Activated CD4-positive, alpha-beta T cell treated with anti-CD3 and anti-CD28 coated beads for 4 hours (primary cell): ENCODE measurements at places on chromosomes 7 and 10.
A peak's percentile ranks its signal among the peaks of the same experiment; 100 is the strongest.

- DNase-seq, result no peak
Measured at GRCh38 chr10:4978870-4979269, 15.7 kb downstream of the AKR1C1 start.

- no peak for DNase-seq
Measured at GRCh38 chr10:114893251-114893650, 44.7 kb upstream of the TRUB1 start.

GRCh38 chr10:19077276-19077675, 28.7 kb downstream of the MALRD1 start:
- no peak for DNase-seq

DNA sequence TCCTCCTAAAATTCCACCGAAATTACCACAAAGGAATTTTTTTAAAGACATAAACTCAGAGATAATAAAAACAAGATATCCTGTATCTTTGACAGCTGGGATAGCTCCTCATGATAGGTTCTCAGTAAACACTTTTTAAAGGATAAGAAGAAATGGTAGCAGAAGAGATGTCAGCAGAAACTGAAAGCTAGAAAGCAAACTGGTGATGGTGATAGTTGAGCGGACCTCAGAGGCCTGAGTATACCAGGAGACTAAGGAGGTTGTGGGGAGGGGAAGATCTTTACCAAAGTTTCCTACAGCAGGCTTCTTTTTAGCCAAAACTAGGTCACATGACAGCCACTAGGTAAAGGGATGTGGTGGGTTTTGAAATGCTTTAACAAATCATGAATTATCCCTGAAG, 22.5 kb downstream of the PCGF5 start:
- DNase-seq, result no peak

- DNase-seq, result peak; percentile 43
Measured at GRCh38 chr10:124701881-124702656, 42.1 kb downstream of the FAM53B start.

DNA sequence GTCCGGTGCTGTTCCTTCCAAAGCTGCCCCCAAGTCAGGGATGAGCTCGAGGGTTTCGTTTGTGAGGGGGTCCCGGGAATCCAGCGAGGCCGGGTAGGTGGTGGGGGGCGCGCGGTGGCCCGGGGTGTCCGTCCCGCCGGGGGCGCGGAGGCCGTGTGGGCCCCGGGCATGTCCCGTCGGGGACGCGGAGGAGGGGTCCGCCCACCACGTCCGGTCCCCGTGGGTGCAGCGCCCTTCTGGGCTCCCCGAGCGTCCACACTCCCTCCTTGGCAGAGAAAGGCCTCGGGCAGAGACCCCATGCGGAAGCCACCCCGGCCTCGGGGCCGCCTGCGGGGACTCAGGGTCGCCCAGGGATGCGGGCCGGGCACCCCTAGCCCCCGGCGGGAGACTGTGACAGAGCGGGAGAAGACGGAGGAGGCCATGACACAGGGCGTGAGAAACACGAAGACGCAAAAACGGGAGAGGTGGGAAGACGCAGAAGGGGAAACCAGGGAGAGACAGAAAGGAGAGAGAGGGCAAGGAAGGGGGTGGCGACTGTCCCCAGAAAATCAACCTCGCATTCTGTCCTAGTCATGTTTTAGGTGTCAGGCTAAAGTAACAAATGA, 640 bp upstream of the ZNF425 start:
- DNase-seq, result peak; percentile 58

DNA sequence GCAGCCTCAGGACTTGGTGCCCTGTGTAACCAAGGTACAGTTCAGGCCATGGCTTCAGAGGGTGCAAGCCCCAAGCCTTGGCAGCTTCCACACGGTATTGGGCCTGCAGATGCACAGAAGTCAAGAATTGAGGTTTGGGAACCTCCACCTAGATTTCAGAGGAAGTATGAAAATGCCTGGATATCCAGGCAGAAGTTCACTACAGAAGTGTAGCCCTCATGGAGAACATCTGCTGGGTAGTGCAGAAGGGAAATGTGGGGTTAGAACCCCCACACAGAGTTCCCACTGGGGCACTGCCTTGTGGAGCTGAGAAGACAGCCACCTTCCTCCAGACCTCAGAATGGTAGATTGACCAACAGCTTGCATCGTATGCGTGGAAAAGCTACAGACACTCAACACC, 3.4 kb upstream of the SEM1 start:
- no peak for DNase-seq

DNA sequence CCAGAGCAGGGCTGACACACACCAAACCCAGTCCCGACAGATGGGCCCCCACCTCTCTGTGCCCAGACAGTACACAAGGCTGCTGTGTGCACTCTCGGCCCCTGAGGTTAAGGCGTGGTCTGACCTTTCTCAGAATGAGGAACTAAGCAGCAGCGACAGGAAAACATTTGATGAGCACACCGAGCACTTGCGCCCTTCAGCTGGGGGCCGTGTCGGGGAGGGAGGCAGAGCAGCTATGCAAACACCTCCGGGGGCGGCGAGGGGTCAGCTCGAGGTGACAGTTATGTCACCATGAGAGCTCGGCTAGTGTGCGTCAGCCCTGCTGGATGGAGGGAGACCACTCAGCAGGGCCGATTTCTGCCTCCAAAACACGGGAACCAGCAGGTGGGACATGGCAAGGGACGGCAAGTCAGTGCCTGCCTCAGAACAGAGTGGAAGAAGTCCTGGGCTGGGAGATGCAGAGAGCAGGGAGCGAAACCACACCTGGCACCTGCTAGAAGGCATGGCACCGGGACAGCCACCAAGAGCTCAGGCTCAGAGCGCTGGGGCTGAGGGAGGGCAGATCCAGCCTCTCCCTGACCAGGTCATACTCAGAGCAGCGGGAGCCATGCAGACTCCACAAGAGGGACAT, 57.4 kb downstream of the CHST15 start:
- DNase-seq, result no peak

DNA sequence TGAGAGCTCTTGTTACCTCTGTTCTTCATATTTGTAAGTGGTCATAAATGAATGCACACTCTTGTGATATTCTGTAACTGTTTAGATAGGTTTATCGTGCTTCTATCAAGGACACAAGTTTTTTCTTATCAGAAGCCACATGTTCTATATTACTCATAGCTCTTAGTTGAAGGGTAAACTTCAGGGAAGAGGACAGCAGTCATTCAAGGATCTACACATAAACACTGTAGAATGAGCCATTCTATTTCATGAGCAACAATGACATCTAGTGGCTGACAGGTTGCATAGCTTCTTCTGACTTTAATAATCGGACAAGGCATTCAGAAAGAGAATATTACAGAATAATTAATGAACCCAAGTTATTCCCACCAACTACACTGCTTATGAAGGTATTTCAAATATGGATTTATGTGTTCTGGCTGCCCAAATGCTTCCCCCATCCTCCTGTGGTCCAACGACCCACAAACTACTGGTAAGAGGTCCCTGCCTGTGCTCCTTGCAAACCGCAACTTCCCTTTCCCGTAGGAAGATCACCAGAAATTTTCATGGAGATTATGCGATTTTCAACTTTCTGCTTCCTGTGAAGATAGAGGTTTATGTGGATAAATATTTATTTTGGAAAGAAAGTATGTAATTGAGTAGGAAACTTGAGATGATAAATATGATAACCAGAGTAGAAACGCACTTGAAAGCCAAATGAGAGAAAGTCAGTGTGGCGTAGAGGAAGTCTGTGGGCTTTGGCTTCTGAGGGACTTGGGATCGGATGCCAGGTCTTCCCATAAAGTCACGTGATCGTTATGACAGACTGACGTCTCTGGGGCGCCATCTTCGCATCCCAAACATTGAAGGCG, 16.8 kb upstream of the ABCB5 start:
- DNase-seq, result no peak

GRCh38 chr10:82721831-82722230, 846.8 kb downstream of the NRG3 start:
- DNase-seq, result no peak

- no peak for DNase-seq
Measured at GRCh38 chr10:47235484-47235883, 64.5 kb upstream of the GDF10 start.

DNA sequence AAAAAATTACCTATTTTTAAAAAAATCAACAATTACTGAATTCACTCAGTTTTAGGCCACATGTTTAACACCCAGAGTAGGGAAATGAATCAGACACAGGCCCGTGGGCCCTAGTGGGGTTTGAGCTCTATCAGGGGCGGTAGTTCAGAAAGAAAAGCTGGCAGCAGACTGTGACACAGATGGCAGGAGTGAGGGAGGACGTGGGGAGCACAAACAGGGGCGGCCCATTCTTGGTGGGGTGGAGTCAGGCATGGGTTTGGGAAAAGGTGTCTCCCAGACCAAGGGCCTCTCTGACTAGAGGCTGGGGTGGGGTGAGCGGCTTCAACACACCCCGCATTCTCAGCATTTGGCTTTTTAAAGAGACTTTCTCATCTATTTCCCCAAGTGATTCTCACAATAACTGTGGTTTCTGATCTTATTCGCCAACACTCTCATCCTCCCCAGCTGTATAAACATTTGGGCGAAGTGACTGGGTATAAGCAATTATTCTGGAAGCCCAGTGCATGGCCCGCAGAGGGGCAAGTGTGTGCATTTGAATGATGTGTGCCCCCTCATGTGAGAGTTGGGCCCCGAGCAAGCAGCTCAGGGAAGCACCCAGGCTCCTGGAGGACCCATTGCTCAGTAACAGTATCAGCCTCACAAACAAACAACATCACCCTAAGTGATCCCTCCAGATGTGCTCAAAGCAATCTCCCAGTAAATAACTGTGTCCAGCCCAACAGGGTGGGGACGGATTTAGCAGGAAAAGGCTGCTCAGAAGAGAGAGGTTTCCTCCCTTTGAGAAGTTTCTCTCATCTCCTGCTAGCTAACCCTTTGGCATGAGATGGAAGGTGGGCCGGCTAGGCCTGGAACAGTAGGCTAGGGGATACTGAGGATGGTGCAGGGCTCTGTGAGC, 437.6 kb upstream of the ZMIZ1 start:
- no peak for DNase-seq

DNA sequence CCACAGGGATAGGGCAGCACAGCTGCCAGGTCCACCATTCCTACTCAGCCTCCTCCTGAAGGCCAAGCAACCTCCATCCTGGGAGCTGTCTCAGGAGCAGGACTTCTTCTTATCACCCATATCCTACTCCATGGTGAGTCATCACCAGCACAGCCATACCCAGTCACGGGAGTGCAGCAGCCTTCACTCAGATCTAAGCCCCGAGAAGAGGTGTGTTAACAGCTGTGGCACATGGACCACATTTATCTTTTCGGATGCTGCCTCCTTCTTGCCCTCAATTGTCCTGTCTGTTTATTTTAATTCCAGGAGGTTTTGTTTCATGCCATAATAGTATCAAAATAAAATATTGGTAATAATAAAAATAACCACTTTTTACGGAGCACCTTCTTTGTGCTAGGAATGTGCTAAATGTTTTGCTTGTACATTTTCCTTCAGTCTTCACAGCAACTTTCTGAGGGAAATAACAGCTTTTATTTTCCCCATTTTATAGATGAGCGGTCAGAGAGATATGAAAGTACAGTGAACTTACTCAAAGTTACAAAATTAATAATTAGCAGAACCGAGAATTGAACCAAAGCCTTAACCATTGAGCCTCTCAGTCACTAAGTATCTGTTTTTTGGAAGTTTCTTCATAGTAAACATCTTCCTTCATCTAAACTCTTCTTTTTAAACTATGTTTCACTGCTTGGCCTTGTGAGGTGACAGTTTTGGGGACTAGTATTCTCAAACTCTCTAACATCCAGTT, 2.5 kb upstream of the KEL start:
- no peak for DNase-seq

DNA sequence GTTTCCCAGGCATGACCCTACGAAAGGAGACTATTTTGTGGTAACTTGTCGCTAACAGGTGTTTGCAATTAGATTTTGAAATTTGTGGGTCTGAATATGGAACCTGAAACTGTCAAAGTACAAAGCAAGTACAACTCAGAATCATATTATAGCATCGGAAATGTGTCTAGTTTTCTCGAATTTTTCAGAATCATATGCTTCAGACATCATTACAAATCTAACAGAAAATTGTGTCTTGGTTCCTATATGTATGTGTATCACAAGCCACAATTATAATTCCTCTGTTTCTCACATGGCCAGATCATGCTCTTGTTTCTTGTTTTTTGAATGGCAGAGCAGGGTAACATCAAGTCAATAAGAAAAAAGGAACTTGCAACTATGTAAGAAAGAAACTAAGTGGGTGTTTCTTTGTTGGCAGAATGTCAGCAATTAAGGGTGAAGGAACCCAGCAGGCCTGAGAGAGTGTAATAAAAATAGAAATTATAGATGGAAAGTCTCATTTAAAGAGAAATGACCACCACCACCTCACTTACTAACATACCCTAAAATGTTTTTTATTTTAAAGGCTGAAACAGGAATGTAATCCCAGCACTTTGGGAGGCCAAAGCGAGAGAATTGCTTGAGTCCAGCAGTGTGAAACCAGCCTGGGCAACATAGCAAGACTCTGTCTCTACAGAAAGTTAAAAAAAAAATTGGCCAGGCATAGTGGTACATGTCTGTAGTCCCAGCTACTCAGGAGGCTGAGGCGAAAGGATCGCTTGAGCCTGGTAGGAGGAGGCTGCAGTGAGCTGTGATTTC, 51.3 kb downstream of the PRTFDC1 start:
- DNase-seq, result no peak

GRCh38 chr10:99540306-99540656, 7.5 kb downstream of the NKX2-3 start:
- DNase-seq, result no peak

DNA sequence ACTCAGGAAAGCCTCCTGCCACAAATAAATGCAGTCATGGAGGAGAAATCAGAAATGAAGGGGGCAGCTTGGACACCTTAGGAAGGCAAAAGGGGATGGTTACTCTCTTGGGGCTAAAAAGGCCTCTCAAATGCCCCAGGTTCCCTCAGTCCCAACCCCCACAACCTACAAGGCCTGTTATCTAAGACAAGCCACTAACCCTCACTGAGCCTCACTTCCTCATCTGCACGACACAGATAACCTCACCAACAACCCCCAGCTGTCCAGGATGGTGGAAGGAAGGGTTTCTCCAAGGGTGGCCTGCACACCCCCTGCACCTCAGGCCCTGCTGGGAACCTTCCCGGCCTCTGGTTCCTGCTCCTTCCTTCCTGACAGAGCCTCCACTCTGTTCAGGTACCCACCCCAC, 29.2 kb downstream of the SORBS1 start:
- DNase-seq, result no peak

DNA sequence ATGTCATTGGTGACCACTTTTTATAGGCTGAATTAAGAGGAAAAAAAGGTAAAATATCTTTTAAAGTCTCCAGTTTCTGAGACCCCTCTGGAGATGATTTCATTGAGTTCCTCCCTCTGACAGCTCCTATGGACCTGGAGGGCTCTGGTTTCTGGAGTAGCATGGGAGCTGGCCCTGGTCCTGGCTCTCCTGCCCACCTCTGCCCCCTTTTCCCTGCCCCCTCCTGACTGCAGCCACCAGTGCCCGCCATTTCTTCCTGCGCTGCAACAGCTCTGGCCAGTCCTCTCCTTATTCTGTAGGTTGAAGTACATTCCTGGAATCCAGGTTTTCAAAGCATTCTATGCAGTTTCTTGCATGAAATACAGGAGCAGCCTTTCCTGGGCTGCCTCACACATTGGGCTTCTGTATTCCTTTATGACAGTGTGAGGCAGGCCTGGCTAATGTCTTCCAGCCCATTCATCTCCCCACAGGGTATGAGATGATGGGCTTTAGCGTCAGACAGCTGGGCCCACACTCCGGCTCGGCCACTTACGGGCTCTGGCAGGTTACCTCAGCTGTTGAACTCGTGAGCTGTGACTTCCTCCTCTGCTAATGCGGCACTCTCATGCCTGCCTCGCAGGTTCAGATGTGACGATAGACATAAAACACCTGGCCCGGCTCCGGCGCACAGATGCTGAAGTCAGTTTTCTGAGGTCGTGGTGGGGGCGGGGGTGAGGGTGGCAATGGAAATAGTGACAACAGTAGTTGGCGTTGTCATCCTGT, 101.7 kb downstream of the MGMT start:
- DNase-seq, result no peak

GRCh38 chr10:26950934-26951333, 90.2 kb upstream of the ABI1 start:
- no peak for DNase-seq
